Chondrocyte (in vitro differentiated cells): ENCODE measurements at places on chromosomes 3 and 15. TPM values are rescaled to one million over a fixed set of nuclear protein-coding genes. Genes with fewer than 3 reads are reported as not detected.

- DNase-seq, result no peak
These were observed 15.8 kb downstream of the SLC9A9 start for GRCh38 chr3:143832433-143832832.

GRCh38 chr3:17830788-17831187 is 88.4 kb upstream of the TBC1D5 start:
- DNase-seq, result no peak

- DNase-seq, result no peak
These were observed 54.0 kb upstream of the CHMP2B start for GRCh38 chr3:87173071-87173470.

DNA sequence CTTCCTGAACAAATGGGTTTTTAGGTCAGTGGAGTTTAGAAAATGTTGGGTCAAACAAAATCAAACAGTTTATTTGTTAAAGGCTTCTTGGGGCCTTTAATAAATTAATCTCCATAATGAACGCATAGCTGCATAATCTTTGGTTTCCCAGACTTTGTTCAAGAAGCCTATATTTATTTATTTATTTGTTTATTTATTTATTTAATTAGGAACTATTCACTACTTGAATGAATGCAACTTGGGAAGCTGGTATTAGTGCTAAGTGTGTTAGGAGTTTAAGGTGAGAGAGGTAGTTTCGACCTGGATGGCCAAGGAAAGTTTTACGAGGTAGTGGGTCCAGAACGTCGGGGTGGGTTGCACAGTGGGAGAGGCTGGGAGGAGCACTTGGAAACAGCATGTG is 281.9 kb upstream of the C2CD4B start:
- DNase-seq, result no peak

GRCh38 chr3:48595526-48596121 is 495 bp upstream of the COL7A1 start:
- DNase-seq, result no peak

The MYH15 gene
- 0.05 to 0.17 TPM (median 0.05 TPM) in 3 replicates for total RNA-seq

The KIF15 gene
- total RNA-seq, result 2.2 to 2.7 TPM (median 2.5 TPM) in 3 replicates

The NPRL2 gene
- total RNA-seq, result 19.8 to 26.9 TPM (median 21.7 TPM) in 3 replicates
